Cortex of kidney (tissue), 1 donor: ENCODE measurements at places on chromosomes 6 and 20.

DNA sequence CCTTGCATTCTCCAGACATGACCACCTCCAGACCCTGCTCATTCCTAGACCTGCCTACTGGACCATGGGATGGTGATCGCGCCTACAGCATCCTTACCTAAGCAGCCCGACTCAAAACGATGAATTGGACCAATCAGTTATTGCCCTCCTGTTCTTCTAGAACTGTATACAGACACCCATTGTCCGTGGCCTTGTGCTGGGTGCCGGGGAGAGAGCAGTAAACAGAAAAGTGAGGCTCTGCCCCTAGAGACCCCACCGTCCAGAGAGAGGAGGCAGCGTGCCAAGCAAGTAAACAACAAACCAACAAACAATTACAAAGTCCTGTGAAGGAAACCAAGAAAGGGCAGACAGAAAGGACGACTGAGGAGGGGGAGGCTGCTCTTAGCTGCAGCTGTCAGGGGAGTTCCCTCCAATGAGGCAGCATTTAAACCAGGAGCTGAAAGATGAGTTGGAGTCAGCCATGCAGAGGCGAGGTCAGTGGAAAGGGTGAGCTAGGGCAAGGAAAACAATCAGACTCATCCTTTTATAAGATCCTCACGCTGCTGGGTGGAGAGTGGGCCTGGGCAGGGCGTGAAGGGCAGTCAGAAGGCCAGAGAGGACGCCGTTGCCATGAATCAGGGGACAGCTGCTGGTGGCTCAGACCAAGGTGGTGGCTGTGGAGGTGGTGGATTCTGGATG is 37.6 kb upstream of the BLCAP start:
- no peak for DNase-seq

- DNase-seq: no peak
These were observed 1193.4 kb upstream of the EYS start for GRCh38 chr6:66900133-66901083.

- no peak for DNase-seq
These were observed 19.8 kb downstream of the GMPR start for GRCh38 chr6:16257999-16258708.

DNA sequence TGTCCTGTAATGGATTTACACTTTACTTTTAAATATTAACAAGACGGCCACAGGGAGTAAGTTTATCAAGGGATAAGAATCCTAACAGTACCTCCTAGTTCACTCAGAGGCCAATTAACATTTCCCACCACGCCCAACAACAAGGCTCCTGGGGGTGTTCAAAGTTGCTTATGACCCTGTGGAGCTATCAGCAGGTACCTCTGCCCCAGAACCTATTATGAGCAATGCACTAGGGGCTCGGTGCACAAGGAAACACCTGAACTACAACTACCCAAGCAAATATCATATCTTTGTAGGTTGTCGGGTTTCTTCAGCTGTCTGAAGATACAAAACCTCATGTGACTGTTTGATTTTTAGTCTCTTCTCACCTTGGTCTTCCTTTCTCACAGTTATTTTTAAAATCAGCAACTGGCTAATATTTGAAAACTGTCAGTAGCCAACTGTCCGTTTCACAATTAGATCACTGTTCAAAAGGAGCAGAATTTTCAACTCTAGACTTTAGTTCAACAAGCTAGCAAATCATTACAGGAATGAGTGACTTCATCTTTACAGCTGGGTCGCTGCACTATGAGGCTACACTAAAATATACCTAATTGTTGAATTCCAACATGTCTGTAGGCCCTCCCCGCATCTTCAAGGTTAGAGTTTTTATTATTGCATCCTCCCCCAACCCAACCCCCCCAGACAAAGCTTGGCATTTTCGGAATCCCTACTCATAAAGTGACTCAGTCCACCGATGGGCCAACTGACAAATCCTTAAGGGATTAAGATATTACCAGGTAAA is 38.1 kb downstream of the B4GALT5 start:
- DNase-seq: no peak

DNA sequence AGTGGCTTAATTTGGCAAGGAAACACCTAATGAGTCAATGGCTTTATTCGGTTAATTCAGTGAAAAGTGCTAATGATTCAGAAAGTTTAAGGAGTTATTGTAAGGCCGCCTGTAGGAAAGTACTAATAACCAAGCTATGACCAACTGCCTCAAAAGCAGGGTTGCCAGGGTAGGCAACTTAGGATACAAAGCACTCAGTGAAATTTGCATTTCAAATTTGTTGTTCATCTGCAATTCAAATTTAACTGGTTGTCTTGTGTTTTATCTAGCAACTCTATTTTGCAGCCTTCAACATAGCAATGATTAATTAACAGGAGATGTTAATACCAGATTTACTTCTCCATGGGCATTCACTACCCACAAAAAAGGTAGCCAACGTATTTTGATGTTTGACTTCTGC is 412.3 kb downstream of the PRKN start:
- DNase-seq: no peak

- peak; percentile 6 for DNase-seq
These were observed 507 bp upstream of the VGLL2 start for GRCh38 chr6:117264692-117265409.

GRCh38 chr20:34052414-34052813 is 58.7 kb downstream of the RALY start:
- no peak for DNase-seq

DNA sequence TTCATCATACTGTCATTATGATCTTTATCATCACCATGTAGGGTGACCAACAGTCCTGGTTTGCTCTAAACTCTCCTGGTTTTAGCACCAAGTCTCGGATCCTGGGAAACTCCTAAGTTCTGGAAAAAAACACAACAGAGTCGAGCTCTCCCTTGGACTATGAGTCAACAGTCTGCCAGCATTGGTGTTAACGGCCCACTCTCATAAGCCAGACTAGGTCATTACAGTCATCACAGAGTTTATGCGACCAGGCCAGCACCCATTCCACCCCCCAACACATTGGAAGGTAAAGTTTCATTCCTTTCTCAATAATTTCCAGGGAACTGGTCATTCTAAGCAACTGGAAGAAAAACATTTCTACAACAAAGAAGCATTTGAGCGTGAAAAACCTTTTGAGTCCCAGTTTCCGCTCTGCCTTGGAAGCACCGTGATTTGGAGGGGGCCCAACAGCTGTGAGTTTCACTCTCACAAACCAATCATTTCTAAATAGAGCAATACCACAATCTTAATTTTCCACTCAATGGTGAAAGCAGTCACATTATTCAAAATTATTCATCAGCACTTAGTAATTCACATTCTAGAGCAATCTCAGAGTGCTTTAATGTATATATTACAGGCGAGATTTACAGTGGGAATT is 445.0 kb downstream of the CDH26 start:
- DNase-seq: no peak

DNA sequence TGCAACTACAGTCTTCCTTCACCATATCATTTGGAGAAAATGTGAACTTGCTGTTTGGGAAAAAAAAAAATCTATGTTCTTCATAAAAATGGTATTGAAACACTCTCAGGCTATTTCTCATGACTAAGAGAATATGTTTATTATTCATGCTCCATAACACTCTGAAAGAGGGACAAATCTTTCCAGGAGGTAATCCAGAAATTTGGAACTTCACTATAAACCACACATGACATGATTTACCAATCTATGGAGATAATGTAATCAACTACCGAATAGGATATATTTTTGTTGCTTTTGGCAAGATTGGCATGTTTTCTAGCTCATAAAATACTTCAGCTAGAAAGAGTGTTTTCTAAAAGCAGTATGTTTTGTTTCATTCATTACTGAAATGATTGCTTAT is 56.3 kb downstream of the THEMIS start:
- no peak for DNase-seq

- DNase-seq: no peak
These were observed 11.8 kb upstream of the GNRH2 start for GRCh38 chr20:3031524-3032147.

- DNase-seq: no peak
These were observed 40.5 kb downstream of the SAMD5 start for GRCh38 chr6:147548921-147549475.

- no peak for DNase-seq
These were observed 107.1 kb downstream of the BANF2 start for GRCh38 chr20:17806739-17807441.

DNA sequence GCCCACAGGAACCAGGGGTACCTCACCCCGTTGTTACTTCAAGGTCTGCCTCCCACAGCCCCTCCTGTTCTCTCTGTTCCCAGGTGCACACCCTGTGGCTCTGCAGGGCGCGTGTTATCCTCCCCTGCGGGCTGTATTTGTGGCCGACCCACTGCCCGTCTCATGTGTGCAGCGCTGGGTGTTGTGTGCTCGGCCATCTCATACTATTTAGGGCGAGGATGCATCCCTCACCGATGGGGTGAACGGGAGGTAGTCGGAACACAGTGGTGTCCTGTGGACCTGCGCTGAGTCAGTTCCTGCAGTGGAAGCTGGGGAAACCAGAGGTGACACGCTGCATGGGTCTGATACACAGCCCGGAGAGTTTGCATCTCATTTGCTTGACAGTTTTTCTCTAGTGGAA is 94.5 kb upstream of the SULF2 start:
- DNase-seq: no peak

DNA sequence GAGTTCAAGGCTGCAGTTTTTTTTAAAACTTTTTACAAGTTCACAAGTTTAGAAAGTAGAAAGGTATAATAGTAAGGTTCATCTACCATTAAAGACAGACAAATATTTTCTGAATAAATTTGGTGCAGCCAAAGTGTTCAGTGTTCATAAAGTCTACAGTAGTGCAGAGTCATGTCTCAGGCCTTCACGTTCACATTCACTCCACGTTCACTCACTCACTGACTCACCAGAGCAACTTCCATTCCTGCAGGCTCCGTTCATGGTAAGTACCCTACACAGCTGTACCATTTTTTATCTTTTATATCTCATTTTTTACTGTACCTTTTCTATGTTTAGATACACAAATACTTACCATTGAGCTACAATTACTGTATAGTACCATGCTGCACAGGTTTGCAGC is 67.6 kb downstream of the B4GALT5 start:
- DNase-seq: no peak

DNA sequence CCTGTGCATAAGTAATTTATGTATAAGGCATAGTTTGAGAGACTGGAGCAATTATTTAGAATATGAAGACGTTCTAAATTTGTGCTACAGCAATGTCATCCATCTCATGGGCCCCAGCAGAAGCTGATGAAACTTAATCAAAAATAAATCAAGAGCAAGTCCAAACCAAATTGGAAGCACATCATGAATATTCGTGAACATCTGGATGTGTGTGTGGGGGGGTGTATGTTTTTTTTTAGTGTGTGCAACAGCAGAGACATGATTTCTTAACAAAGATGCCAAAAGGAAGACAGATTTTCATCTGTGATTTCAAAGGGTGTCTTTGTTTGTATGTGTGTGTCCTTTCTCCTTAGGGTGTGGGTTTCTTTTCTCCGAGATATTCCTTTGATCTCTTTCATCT is 58.9 kb downstream of the SASH1 start:
- no peak for DNase-seq

GRCh38 chr20:53002786-53003185 is 30.6 kb downstream of the TSHZ2 start:
- DNase-seq: no peak

- DNase-seq: no peak
These were observed 43.6 kb upstream of the PHACTR3 start for GRCh38 chr20:59560588-59561227.

- no peak for DNase-seq
These were observed 116.9 kb downstream of the TMEM242 start for GRCh38 chr6:157206359-157206815.

- no peak for DNase-seq
These were observed 138.0 kb upstream of the CCN2 start for GRCh38 chr6:132089173-132089572.

GRCh38 chr20:1150968-1151367 is 32.6 kb downstream of the PSMF1 start:
- no peak for DNase-seq

DNA sequence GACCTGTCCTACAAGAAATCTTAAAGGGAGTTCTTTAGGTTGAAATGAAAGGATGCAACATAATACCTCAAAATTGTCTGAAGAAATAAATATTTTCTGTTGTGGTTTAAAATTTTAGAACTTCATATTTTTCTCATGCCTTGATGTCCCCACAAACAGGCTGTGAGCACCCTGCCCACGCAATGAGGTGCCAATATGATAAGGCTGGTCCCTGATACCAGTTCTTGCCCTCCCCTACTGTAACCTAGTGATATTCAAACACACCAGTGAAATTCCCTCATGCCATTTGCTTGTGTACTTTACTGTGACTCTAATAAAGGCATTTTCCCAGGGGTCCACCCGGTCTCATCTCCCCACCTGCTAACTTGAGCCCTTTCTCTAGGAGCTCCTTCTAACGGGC is 67.3 kb upstream of the SIRPG start:
- DNase-seq: no peak

- no peak for DNase-seq
These were observed 16.1 kb upstream of the RIPOR2 start for GRCh38 chr6:24951811-24952299.

DNA sequence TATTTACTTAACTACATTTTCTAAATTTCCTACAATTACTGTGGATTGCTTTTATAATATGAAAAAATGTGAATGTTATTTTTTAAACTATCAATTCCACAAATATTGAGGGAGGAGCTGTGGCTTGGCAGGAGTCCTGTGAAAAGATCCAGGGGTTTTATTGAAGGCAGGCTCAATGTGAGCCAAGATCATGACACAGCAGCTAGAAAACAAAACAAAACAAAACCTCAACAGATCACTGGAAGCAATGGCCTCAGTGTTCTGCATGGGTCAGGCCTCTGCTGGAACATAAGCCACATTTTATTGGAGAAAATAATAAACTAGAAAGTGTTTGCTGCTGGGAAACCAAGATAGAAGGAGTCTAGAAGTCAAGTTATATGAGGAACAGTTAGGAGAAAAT is 19.4 kb upstream of the RCAN2 start:
- no peak for DNase-seq

DNA sequence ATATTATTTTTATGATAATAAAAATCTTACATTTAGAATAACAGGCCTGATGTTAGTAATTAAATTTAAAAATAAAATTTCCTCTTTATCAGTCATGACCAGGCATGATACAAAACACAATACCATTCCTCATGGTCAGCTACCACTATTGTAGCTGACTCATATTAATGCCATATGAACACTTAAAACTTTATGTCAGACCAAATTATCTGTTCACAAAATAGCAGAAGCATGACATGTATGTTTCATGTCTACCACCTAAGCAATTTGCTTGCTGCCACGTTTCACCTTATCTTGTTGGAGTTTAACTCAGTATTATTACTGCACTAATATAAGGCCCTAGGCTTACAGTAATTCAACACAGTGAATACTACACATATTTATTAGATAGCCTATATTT is 65.7 kb downstream of the HTR1B start:
- no peak for DNase-seq

GRCh38 chr20:23340524-23340923 is 10.1 kb upstream of the NXT1 start:
- DNase-seq: no peak

- no peak for DNase-seq
These were observed 67.3 kb upstream of the RALY start for GRCh38 chr20:33926425-33926824.
